WTC11 (cell line): ENCODE measurements at places on chromosomes 4 and X.
A peak's percentile ranks its signal among the peaks of the same experiment; 100 is the strongest.

- no peak for DNase-seq
Observed at GRCh38 chrX:110341189-110342035, 17.2 kb upstream of the RTL9 start.

DNA sequence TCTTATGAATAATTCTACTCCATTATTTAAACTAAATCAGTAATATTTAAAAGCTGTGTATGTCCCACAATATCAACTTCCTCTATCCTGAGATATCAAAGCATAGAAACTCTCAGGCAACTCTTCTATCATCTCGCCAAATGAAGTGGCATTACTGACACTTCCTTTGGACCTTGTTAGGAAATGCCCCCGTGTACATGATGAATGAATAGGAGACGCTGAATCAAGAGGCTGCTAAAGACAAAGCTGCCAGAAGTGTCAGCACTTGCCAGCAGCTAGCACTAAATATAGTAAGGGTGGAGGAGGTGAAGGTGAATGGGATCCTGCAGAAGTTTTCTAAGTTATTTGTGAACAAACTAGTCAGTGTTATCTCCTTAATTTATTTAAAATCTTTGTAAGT lies 99.5 kb upstream of the BLTP1 start:
- no peak for DNase-seq

DNA sequence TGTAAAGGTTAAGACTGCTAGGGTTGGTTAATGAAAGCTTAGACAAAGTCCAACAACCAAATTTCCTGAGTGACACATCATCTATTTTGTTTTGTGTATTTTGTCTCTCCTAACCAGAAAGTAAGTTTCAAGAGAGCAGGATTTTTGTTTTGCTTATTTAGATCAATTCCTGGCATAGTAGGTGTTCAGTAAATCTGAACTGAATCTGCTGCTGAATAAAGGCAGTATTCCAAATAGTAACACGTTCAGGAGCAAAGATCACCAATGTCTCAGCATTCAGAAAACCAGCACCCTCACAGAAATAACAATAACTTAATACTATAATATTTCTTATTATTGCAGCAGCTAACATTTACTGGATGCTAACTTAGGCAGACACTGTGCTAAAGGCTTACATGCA lies 12.2 kb downstream of the FBXW7 start:
- DNase-seq = no peak

GRCh38 chrX:81202456-81202819 lies 536 bp downstream of the SH3BGRL start:
- DNase-seq = no peak

- DNase-seq = no peak
Observed at GRCh38 chr4:108072300-108072699, 82.6 kb downstream of the HADH start.

DNA sequence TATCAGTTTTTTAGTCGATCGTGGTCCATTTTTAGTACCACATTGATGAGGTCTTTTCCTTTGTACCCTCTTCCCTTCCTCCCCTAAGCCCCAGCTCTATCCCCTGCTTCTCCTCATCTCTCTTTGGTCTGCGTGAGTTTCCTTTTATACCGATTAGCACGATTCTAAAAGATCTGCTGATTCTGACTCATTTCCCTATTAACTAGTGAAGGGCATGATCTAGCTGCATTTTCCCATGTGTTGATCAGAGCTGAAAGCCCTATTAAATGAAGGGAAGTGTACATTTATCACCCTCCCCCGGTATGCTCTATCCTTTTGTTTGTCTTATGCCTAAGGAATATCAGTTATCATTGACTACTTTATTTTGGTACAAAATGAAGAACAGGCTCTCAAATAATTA lies 181.7 kb upstream of the NPY2R start:
- no peak for DNase-seq

- DNase-seq = no peak
Observed at GRCh38 chrX:69626129-69626528, 10.2 kb downstream of the EDA start.

- DNase-seq = peak; percentile 45
Observed at GRCh38 chrX:3076416-3076991, 35.2 kb downstream of the ARSF start.

DNA sequence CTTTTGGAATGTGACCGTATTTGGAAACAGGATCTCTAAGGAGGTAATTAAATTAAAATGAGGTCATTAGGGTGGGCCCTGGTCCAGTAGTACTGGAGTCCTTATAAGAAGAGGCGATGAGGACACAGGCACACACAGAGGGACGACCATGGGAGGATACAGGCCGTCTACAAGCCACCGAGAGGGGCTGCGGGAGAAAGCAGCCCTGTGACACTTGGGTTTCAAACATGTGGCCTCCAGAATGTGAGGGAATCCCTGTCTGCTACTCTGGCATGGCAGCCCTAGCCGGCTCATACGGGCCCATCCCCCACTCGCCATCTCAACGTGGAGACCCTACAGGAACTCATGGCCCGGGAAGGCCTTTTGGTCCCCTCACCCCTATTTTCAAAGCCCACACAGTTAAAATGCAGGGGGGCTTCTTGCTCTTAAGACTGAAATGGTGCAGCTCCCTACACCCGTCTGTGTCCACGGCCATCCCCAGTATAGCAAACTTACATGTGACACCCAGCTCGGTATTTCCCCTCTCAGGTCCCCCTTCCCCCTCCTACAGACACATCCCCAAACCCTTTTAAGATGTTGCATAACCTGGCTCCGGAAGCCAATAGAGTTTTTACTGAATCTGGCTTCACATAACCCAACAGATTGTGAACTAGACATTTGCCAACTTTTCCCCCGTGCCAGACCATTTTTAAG lies 124.1 kb upstream of the TBL1X start:
- DNase-seq = no peak
